ENCODE measurements at places on chromosomes 4 and X. TPM values are rescaled to one million over a fixed set of nuclear protein-coding genes. Genes with fewer than 3 reads are reported as not detected.

Gene ANOS1
- total RNA-seq = 0.10 TPM

Gene SOWAHB
- not detected for total RNA-seq

Gene MAGEA11
- not detected for total RNA-seq

Gene FGF2
- total RNA-seq = not detected

Gene ADH6
- total RNA-seq = not detected

Gene CD99L2
- total RNA-seq = 16.0 TPM

Gene TRIM61
- 2.3 TPM for total RNA-seq

Gene ZNF674
- 2.3 TPM for total RNA-seq

Gene FAM193A
- 67.8 TPM for total RNA-seq

Gene UTP3
- 42.2 TPM for total RNA-seq

GRCh38 chr4:88104902-88105610, 53.4 kb downstream of the ABCG2 start:
- no peak overlapping the region for H3K4me3 ChIP-seq
- H3K36me3 ChIP-seq = no peaks in the 10 kb centered on the region

DNA sequence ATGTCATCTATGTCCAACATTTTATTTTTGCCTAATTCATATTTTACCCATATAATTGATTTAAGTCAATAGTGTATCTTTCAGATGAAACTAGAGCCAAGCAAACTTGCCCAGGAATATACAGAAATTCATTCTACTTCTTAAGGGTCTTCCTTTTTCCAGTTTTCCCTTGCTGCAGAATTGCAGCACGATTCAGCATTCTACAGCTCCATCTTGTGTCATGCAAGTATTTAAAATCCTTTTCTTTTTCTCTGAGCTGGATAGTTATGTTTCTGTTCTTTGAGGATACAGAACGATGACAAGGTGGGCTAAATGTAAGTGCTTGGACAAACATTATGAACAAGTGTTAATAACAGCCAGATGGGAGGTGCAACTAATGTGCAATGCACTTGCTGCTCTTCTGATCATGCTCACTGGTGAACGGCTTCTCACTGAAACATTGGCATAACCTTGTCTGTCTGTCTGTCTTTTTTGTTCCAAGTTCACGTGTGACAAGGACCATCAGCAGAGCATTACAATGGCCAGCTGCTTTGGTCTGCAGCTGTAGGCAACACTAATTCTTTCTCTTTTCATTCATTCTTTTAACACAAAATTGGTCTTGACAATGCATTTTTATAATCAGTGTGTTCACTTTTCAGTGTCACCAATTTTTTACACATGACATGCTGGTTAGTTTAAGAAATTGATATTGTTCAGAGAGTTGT, 1821.7 kb downstream of the ARAP2 start:
- H3K4me3 ChIP-seq = no peak overlapping the region
- no peak overlapping the region for H3K27ac ChIP-seq
- H3K27me3 ChIP-seq = no peaks in the 10 kb centered on the region
- no peaks in the 10 kb centered on the region for H3K36me3 ChIP-seq
- no peaks in the 10 kb centered on the region for H3K4me1 ChIP-seq

DNA sequence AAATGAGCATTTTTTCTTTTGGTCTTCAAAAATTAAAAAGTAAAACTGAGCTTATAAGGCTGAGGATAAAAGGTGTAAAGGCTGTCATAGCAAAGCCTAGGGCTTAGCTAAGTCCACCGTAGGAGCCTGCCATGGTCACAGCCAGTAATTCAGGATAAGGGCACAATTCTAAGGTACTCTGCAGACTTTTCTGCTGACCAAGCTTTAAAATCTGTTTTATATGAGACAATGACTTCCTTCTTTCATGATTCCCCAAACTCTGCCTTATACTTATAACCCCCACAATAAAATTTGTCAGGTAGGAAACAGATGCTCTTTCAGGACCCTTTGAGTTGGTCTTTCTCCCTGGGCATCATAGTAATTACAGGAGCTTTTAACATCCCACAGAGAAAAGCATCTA, 138.5 kb downstream of the COL4A6 start:
- no peaks in the 10 kb centered on the region for H3K36me3 ChIP-seq
- no peak overlapping the region for H3K27ac ChIP-seq
- no peaks in the 10 kb centered on the region for H3K4me1 ChIP-seq
- no peaks in the 10 kb centered on the region for H3K27me3 ChIP-seq

DNA sequence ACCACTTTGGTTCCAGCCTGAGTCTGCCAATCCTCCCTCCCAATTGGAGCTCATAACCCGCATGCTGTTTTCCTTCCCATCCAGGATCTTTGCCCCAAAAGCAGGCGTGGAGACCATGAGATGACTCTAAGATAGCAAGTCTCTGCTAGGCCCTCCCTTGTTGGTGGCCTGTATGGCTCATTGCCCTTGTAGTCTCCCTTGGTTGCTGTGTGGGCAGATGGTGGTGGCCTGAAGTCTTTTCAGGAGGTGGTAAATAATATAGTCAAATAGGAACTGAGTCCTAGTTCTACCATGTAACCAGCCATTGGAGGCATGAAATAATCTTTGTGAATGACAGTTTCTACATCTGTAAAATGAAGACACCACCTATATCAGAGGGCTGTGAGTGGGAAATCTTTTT, 1.2 kb downstream of the ATP6AP1 start:
- no peak overlapping the region for H3K27ac ChIP-seq
- H3K36me3 ChIP-seq = peaks cover 8% of the 10 kb centered on the region
- DNase-seq = no peak
- no peak overlapping the region for H3K4me3 ChIP-seq
- H3K27me3 ChIP-seq = no peaks in the 10 kb centered on the region

DNA sequence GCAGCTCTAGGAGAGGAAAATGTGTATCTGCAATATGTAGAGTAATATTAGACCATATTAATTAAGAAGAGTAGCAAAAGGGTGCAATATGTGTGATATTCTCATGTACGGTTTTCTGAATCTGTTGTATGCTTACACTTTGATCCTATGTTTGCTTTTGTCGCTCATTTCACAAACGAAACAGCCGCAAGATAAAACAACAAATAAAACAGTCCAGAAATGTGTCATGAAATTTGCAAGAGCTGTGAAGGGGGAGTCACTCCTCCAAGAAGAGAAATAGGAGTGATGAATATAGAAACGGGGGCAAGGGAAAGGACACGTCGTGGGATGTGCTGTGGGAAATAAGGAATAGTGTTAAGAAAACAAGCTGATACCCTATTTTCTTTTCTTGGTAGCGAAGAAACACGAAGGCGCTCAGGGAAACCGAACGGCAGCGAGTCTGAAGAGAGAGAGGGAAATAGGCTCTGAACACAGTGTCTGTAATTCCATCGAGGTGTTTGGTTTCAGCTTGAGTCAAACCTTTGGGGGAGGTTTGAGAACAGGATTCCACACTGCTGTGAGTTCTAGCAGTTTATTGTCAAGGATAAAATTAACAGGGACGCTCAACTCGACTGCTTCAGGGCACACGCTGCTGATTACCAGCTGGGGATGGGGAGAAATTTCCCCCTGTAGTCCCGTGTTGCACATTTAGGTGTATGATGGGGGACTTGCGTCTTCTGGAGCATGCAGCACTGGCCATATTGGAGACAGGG, 595.6 kb upstream of the TENM3 start:
- no peaks in the 10 kb centered on the region for H3K4me1 ChIP-seq
- H3K27ac ChIP-seq = no peak overlapping the region
- no peak for DNase-seq
- H3K36me3 ChIP-seq = no peaks in the 10 kb centered on the region

DNA sequence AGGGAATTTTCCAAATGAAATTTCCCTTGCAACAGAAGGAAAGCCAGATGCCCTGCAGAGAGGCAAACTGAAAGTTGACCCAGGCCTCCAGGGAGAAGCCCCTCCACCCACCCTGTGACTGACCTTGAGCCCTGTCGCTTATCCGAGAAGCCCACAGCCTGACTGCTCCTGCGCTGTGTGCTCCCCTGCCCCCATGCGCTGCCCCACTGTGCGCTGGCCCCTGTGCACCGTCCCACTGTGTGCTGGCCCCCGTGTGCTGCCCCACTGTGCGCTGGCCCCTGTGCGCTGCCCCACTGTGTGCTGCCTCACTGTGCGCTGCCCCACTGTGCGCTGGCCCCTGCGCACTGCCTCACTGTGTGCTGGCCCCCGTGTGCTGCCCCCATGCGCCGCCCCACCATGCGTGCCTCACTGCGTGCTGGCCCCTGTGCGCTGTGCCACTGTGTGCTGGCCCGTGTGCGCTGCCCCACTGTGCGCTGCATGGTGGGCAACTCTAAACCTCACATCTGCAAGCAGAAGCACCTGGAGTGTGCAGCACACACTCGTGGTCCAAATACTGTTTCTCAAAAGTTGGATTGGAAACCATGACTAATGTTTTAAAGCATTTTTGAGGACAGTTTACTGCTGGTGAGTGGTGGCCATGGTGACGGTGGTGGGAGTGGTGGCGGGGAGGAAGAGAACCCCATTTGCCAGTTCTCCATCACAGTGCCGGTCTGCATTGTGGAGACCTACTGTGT, 8.3 kb upstream of the GRPEL1 start:
- no peak overlapping the region for H3K27ac ChIP-seq
- no peak for DNase-seq
- no peaks in the 10 kb centered on the region for H3K4me1 ChIP-seq
- H3K4me3 ChIP-seq = no peak overlapping the region
- H3K36me3 ChIP-seq = no peaks in the 10 kb centered on the region
- peaks cover 2% of the 10 kb centered on the region for H3K27me3 ChIP-seq

DNA sequence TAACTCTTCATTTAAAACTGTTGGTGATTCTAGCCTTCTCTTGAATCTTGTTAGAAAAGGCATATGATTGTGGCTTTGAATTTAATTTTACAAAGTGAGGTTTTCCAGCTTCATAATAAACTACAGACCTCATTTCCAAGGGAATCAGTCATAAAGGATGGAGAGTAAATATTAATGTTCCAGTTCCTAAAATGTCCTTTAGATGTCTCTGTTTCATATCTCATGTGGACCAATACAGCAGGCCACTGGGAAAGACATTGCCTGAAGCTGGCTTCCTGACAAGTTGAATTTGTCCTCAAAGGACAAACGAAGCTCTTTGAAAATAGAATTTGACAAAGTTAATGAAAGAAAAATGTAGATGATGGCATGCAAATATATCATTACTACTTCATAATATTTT, 125.4 kb downstream of the ZNF330 start:
- no peak overlapping the region for H3K4me3 ChIP-seq
- DNase-seq = peak; percentile 7
- no peaks in the 10 kb centered on the region for H3K4me1 ChIP-seq
- no peaks in the 10 kb centered on the region for H3K36me3 ChIP-seq

DNA sequence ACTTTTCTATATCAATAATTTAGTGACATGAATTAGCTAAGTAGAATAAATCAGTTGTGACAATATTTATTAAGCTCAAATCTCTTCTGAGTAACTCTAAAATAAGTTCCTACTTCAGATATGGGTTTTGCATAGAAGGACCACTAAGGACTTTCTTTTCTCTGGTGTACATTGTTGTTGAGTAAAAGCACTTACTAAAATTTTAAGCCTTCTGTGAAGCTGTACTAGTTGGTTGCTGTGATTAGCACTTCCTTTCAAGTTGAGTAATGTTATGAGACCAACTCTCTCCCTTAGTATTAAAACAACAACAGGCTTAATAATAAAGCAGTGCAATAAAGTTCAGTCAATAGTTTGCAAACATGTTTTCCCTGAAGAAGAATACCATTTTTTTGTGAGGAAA, 667.4 kb upstream of the NDST4 start:
- H3K4me1 ChIP-seq = no peaks in the 10 kb centered on the region
- DNase-seq = no peak
- H3K36me3 ChIP-seq = no peaks in the 10 kb centered on the region

DNA sequence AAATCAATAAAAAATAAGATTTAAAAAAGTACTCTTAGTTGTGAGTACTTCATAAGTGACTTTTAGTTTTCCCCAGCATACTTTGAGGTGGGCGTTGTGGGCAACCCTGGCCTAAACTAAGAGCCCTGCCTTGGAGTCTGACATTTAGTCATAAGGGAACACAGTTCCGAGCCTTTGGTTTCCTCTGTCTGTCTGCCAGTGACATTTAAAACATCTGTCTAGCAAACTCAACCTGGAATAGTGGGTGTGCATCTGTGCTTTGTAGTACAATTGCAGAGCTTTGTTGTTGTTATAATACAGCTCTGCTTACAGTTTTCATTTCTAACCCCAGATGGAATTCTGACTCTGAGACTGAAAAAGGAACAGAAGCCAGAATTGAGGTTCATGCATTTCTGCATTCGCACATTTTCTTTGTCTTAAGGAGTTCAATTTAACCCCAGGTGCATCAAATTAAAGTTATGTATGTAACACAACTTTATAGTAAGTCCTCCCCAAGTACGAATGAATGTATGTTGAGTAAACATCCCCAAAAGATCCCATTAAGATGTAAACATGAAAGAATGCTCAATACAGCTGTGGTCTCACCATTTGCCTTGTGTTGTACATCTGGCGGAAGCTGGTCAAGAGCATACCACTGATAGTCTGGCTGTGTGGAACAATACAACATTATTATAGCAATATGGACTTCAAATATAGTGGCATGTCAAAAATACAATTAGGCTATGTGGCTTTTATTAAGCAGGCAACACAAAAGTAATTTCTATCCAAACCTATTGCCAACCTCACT, 25.9 kb downstream of the TNIP3 start:
- no peak overlapping the region for H3K4me3 ChIP-seq
- H3K27ac ChIP-seq = no peak overlapping the region
- no peak for DNase-seq
- H3K36me3 ChIP-seq = no peaks in the 10 kb centered on the region
- no peaks in the 10 kb centered on the region for H3K4me1 ChIP-seq

DNA sequence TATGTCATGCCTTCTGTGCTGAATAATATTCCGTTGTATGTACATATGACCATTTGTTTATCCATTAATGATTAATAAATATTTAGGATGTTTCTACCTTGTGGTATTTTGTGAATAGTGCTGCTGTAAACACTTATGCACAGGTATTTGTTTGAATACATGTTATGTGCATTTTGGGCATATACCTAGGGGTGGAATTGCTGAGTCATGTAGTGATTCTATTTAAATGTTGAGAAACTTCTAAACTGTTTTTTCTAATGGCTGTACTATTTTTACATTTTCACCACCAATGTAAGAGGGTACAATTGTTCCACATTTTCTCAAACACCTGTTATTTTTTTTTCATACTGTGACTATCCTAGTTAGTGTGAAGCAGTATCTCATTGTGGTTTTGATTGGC, 1318.6 kb downstream of the TECRL start:
- H3K27ac ChIP-seq = no peak overlapping the region
- no peaks in the 10 kb centered on the region for H3K36me3 ChIP-seq
- H3K4me3 ChIP-seq = no peak overlapping the region
- H3K27me3 ChIP-seq = no peaks in the 10 kb centered on the region

- peaks cover 2% of the 10 kb centered on the region for H3K36me3 ChIP-seq
- peaks cover 8% of the 10 kb centered on the region for H3K4me1 ChIP-seq
- H3K27ac ChIP-seq = peak overlapping the region; percentile 95
- DNase-seq = peak; percentile 65
Measured at GRCh38 chrX:16786791-16787735, 797 bp downstream of the TXLNG start.

DNA sequence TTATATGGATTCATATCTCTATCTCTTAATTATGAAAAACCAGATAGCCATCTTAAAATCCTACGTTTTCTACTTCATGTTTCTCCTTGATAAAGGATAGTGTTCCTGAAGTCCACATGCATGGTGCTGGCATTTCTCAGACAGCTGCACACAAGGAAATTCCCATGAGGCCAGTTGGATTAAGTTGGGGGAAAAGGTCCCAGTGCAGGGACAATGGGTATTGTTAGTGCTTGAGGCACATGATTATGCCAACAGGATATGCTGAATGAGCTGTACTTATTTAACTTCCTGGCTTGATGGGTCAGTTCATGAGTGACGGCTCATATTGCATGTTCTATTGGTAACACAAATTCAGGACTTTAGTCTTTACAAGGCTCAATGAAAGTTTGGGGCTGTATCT, 913.9 kb upstream of the NDST4 start:
- no peak for DNase-seq
- H3K27ac ChIP-seq = no peak overlapping the region
- H3K4me3 ChIP-seq = no peak overlapping the region
- no peaks in the 10 kb centered on the region for H3K4me1 ChIP-seq

Measured in B cell (primary cell).